ENCODE measurements at places on chromosomes 5 and 9.

- no peak for DNase-seq
Measured at GRCh38 chr9:99433555-99433954, 211.5 kb downstream of the SEC61B start.

DNA sequence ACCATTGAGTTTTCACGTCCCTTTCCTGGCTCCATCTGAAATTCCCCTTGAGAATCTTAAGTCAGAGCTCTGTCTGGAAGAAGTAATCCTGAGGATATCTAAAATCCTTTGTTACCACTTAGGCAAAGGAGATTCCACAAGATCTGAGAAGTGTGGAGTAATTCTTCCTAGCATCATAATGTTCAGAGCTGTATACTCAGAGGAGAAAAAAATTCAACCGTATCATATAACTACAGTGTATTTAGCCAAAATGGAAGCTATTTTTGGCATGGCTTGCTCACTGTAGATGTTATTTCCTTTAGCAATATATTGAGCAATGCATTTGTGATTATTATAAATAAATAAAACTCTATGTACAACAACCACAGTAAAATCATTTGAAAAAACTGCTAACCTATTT, 1858.4 kb downstream of the EFNA5 start:
- no peak for DNase-seq

GRCh38 chr5:158261674-158262367, 402.9 kb upstream of the CLINT1 start:
- no peak for DNase-seq

- DNase-seq, result no peak
Measured at GRCh38 chr5:28788954-28789353, 1750.6 kb upstream of the CDH9 start.

GRCh38 chr5:172941067-172941516, 18.1 kb upstream of the RPL26L1 start:
- DNase-seq, result peak; percentile 27

DNA sequence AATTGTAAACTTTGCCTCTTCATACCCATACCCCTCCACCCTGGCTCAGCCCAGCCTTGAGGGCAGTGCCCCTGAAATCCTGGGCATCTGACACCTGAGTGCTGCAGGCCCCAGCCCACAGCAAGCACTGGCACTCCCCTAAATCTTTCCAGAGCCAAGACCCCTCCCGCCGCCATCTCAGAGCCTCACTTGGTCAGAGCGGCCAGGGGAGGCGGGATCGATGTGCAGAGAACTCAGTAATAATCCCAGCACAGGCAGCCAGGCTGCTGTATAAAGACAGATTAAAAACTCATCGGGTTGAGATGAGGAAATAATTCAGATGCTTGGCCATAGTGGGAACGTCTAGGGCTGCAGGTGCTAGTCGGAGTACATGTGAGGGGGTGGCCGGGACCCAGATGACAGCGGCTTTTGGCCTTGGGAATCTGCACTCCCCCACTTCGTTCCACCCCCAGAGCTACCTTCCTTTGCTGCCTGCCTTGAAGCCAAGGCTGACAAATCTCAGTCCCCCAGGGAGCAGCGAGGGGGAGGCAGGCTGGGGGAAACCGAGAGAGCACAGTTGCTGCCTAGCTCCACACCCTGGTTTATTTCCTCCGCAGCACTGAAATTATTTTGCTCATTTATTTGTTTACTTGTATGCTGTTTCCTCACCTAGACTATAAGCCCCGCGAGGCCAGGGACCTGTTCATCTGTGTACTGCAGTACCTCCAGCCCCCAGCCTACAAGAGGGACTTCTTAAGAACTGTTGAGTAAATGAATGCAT, 19.5 kb upstream of the ARAP3 start:
- no peak for DNase-seq

- no peak for DNase-seq
Measured at GRCh38 chr9:13022756-13023155, 247.9 kb downstream of the LURAP1L start.

DNA sequence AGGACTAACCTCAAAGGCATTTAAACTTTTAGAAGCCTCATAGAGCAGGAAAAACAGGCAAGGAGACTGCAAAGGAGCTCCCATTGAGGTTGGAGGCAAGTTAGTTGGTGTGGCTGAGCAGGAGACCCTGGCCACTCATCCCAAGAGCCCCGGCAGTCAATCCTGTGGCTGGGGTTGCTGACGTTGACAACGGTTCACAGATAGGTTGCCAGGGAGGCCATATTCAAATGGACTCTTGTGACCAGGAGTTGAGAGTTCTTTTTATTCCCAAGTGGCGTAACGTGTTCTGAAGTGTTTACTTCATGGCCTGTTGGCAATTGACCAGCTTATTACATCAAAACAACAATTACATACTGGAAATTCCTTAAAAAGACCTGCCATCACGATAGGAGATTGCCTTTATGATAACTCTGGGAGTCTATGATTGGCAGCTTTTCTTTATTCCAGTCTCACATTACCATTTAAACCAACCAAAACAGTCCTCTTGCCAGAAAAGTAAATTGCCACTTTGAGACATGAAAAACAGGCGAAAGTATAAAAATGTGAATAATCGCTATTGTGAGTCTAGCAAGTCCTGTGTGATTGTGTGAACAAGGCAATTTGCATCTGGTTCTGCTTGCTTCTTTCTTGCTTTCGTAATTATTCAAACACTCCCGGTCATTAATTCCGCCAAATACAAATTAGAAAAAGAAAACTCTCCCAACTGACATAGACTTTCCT, 394.9 kb downstream of the MED10 start:
- no peak for DNase-seq

DNA sequence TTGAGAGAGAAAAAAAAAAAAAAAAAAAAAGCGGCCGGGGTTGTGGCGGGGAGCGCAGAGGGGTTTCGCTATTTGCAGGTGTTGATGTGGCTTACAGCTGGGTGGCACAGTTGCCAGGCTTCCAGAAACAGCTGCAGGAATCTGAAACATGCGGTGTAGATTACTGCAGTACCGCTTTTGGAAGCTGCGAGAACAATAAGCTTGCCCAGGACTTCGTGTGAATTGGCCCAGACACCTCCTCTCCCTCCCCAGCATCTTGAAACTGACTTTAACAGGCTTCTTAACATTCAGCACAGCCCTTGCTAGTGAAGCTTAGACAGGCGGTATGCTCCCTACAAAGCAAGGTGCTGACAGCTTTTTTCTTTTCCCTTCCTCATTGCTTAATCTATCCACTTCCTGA, 104.0 kb downstream of the ATP10B start:
- no peak for DNase-seq

DNA sequence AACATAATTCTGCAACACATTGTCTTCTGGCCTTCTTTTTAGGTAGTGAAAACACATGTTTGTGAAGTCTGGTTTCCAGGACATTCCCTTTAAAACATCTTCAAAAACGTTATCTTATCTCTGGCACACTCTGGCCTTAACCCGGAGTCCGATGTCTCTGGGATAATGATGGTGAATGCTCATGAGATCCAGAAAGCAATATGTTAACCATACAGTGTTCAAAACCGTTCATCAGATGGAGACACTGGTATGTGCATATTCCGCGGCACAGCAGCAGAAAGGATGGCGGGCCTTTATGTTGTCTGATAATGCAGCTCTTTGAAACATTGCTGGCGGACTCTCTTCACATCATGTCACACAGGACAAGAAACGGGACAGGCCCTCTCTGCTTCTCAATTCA, 605.2 kb downstream of the CCDC171 start:
- DNase-seq, result no peak

GRCh38 chr9:114174876-114175771, 19.8 kb downstream of the COL27A1 start:
- no peak for DNase-seq

DNA sequence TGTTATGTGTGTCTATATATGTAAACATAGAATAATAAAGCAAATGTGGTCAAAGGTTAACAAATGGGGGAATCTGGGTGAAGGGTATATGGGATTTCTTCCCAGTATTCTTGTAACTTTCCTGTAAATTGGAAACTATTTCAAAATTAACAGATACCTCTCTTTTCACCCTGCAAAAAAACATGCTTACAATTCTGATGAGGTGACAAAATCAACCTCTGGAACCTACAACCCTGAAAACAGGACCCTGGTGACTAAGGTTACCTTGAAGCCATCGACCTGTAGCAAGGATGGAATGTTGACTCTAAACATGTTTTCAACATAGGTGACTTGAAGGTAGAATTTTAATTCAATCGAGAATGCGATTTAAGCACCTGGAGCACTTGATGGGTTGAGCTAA, 5.9 kb upstream of the SPTAN1 start:
- no peak for DNase-seq

DNA sequence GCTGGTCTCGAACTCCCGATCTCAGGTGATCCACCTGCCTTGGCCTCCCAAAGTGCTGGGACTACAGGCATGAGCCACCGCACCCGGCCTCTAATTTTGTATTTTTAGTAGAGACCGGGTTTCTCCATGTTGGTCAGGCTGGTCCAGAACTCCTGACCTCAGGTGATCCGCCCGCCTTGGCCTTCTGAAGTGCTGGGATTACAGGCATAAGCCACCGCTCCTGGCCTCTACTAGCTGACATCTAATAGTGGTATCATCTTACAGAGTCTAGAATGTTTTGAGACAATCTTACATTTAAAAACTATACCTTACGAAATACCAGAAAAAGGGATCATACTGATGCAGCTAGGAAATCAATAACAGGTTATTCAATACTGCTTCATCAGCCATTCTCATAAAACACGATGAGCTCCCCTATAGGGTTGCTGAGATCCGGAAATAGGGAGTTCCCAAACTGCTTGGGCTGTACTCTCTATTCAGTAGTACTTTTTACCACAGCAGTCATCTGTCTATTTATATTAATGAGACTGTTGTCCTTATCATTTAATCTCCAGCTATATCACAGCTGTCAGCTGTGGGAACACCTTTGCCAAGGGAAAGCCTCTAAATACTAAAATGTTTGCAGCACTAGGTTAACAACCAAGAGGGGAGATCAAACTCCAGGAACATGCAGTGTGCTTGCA, 8.1 kb upstream of the UBE2D2 start:
- DNase-seq, result no peak

DNA sequence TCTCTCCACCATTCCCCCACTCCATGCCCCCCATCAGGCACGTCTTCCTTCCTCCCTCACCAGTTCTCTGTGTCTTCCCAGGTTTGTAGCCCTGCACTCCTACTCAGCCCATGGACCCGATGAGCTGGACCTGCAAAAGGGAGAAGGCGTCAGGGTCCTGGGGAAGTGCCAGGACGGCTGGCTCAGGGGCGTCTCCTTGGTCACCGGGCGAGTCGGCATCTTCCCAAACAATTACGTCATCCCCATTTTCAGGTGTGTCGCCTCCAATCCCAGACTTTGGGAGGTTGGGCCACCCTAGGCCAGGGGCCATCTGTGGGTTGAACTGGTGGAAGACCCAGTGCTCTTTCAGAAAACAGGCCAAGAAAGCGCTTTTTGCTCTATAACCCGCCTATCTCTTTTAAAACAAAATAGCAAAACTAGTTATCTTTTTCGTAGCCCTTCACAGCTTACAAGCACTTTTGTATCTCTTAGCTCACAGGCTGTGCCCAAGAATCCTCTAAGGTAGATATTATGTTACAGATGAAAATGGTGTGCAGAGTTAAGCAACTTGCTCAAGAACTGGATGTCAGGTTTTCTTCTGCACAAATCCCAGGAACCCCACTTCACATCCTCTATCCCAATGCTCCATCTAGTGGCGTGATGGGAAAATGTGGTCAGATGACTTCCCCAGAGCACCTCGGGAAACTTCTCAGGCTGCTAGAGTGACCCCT, 56.2 kb downstream of the PLAC8L1 start:
- peak; percentile 53 for DNase-seq

GRCh38 chr5:124849774-124850173, 103.3 kb upstream of the ZNF608 start:
- no peak for DNase-seq

- DNase-seq, result no peak
Measured at GRCh38 chr5:2929779-2930178, 178.3 kb upstream of the IRX2 start.

DNA sequence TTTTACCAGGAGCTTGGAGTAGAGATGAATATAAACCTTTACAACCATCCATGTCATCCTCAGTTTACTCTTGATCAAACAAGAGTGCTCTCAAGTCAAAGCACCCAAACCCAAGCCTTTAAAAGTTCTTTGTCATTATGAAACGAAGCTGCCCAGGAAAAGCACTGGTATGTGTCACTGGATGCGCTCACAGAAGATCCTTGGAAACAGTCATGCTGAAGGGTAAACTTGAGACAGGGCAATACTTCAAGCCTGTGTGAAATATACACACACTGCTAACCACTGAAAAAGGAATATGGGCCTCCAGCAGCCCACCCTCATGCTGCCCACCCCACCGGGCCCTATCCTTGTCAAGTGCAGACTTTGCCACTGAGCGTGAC, 84.5 kb downstream of the PRRT1B start:
- no peak for DNase-seq

- DNase-seq, result no peak
Measured at GRCh38 chr9:127091526-127091925, 30.9 kb downstream of the ANGPTL2 start.

GRCh38 chr5:4479426-4479825, 660.7 kb upstream of the ADAMTS16 start:
- no peak for DNase-seq

DNA sequence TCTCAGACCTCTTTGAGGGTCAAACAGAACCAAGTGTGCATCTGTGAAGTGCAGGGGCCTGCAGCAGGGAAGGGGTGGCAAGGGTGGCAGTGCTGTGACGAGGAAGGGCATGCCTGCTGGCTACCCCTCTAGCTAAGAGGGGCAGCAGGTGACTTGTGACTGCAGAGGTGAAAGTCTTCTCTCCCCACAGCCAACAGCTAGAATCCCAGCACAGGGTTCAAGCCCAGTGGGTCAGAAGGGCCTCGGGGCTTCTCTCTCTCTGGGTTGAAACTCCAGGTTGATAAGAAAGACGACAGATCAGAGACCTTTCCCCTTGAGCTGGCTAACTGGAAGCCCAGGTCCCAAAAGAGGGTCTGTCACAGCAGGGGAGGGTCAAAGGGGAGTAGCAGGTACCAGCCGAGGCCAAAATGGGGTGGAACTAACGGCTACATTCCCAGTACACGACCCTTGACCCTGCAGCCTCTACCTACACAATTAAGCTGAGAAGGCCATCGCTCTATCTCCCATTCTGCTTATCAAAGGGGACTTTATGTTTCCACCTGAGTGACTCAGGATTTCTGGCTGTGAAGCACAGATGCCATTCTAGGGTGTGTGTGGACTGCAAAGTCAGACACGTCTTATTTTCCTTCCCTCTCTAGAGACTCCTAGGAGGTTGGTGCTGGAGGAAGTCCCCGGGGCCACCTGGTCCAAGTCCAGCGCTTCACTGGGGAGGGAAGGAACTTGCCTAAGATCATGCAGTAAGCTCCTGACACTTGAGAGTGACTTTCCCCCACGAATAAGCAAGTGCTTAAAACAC, 14.6 kb downstream of the ANKS6 start:
- DNase-seq, result no peak

- DNase-seq, result no peak
Measured at GRCh38 chr9:73011956-73012355, 59.1 kb upstream of the ALDH1A1 start.

DNA sequence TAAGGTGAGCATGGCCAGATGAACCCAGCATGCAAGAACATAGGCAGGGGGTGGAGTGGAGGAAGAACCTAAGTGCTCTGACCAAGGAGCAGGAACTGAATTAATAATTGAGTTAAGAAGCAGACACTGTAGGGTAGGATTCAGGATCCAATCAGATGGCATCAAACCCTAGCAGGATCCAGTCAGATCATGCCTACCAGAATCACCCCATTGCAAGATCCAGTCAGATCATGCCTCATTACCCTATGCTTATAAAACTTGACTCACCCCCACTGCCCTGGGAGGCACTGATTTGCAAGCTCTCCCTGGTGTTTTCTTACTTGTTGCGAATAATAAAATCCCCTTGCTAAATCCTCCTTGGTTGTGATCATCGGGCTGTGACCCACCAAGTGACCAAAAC, 19.7 kb downstream of the TUSC1 start:
- DNase-seq, result no peak

- peak; percentile 77 for DNase-seq
Measured at GRCh38 chr9:14769230-14769571, 46.7 kb upstream of the CER1 start.

Data from cerebellar cortex (tissue), 1 donor.